ENCODE measurements at places on chromosomes 5 and 9.

DNA sequence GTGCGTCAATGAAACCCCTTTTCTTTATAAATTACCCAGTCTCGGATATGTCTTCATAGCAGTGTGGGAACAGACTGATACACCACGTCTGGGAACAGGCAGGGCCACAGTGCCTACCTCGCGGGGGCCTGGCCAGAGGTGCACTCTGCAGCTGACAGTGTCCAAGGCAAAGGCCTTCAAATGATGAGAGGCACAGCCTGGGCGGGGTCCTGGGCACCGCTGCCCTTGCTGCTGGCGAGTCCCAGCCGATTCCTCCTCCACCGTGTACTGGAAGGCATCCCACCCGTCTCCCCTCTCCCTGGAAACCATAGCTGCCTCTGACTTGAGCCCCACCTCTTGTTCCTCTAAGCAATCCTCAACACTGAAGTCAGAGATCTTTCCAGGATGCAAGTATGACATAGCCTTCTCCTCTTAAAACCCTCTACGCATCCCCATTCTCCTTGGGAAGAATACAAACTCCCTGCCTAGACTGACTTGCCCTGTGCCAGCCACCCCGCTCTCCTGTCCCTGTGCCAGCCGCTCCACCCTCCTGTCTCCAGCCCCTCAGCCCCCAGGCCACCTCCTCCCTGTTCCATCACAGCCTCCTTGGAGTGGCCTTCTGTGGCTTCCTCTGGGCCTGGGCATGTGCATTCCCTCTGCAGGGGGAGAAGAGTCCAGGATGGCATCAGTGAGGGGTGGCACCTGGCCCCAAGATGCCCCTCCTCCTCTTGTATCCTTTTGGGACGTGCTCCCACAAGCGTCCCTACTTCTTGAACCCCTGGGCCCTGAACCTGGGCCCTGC is 8.1 kb upstream of the COL5A1 start:
- no peak for DNase-seq

DNA sequence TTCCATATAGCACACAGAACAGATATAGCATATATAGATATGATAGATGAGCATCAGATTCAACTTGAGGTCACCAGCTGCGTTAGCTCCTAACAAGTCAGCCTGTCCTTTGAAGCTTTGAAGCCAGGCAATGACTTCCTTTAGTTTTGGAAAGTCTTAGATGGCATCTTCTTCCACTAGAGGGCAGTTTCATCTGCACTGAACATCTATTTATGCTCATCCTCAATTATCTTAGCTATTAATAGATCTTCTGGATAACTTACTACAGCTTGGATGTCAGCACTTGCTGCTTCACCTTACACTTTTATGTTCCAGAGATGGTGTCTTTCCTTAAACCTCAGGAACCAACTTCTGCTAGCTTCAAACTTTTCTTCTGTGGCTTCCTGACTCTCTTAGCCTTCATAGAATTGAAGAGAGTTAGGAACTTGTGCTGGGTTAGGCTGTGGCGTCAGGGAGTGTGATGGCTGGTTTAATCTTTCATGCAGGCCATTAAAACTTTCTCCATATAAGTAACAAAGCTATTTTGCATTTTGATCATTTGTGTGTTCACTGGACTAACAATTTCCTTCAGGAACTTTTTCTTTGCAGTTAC is 1401.4 kb downstream of the EFNA5 start:
- DNase-seq = no peak

- DNase-seq = no peak
Observed at GRCh38 chr9:76215066-76215465, 179.2 kb downstream of the RFK start.

GRCh38 chr9:97395745-97396144 is 16.2 kb upstream of the TDRD7 start:
- DNase-seq = no peak

DNA sequence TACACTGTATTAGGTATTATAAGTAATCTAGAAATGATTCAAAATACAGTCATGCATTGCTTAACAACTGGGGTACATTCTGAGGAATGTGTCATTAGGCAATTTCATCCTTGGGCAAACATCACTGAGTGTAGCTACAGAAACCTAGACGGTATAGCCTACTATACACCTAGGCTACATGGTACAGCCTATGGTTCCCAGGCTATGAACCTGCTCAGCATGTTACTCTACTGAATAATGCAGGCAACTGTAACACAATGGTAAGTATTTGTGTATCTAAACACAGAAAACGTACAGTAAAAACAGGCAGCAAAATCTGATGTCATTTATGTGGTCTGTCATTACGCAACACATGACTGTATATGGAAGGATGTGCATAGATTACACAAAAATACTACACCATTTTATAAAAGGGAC is 96.8 kb downstream of the RAPGEF6 start:
- DNase-seq = no peak

DNA sequence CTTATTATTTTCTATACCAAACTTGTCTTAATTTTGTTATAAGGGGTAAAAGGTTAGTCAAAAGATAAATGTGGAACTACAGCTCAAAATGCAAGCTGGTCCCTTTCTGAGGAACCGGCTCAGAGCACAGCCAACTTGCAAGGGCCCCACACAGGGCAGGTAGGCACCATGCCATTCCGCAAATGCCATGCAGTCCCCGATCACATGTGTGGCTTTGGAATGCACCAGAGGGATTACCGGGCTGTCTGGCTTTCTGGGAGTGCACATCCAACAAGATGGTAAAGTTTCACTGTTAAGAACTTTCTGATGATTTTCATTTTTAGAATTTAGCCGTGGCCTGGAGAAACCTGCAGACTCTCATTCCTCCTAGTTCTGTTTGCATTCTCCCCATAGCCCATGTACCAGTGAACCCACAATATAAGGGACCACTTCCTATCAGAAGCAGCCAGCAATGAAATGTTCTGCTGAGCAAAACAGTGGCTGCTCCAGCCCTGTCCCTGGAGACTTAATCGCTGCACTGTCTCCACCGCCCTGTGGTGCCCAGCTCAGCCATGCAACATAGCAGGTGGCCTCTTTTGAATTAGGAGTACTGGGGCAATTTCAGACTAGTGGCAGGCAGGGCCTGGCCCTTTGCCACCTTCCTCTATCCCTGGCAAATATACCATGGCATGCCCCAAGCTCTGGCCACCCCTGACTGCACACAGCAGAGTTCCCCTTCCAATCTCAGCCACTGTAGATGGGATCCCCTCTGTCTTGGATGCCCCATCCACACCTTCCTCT is 11.4 kb downstream of the SHB start:
- no peak for DNase-seq

DNA sequence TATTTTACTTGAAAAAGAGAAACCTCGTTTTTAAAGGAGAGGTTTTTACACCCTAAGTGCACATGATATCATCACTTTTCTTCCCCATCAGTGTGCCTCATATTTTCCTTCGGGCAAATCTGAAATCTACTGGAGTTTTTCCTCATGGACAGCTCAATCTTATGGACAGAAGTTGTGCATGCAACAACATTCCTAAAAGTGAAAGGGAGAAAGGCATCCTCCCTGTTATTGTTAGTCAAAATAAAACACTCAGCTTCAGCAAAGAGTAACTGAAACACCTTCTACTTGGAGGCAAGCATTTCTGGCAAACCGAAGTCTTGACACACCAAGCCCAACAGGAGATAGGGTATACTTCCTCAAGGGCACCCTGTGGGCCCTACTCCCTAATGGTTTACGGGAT is 217.9 kb downstream of the BNC2 start:
- DNase-seq = no peak

GRCh38 chr5:25858019-25858418 is 1180.4 kb downstream of the CDH9 start:
- peak; percentile 78 for DNase-seq

- DNase-seq = no peak
Observed at GRCh38 chr9:34177593-34178435, 1.0 kb upstream of the UBAP1 start.

- DNase-seq = no peak
Observed at GRCh38 chr5:31251032-31251431, 57.5 kb downstream of the CDH6 start.

- DNase-seq = peak; percentile 61
Observed at GRCh38 chr5:59768152-59769040, 125.1 kb downstream of the PDE4D start.

- no peak for DNase-seq
Observed at GRCh38 chr5:94505327-94506068, 112.9 kb downstream of the KIAA0825 start.

GRCh38 chr5:126003309-126003708 is 419.9 kb upstream of the GRAMD2B start:
- DNase-seq = no peak

- DNase-seq = no peak
Observed at GRCh38 chr9:115938479-115938878, 215.1 kb upstream of the PAPPA start.

GRCh38 chr5:30100148-30100713 is 1093.3 kb upstream of the CDH6 start:
- peak; percentile 37 for DNase-seq

- DNase-seq = peak; percentile 32
Observed at GRCh38 chr5:159133041-159133741, 33.5 kb upstream of the EBF1 start.

GRCh38 chr9:136546697-136547501 is 1.1 kb upstream of the NOTCH1 start:
- DNase-seq = peak; percentile 38

DNA sequence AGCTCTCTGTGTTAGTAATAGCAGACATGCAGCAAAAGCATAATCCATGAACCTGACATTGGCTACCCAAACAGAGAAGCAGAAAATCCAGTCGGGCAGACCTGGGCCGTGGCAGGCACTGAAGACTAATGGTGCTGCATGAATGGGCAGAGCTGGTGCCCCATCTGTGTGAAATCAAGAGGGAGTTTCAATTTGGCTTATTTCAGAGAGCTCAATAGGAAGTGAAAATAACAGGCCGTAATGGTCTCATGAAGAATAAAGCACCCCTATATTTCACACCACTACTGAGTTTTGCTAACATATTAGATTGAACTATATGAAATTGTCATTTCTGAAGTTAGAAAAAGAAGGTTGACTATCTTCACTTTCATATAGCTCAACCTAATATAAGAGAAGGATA is 149.7 kb downstream of the ENC1 start:
- no peak for DNase-seq

GRCh38 chr5:137036640-137037039 is 462.5 kb downstream of the SPOCK1 start:
- peak; percentile 54 for DNase-seq

All from NCI-H524 (cell line).